ENCODE measurements at places on chromosomes 5 and 9. TPM values are rescaled to one million over a fixed set of nuclear protein-coding genes. Genes with fewer than 3 reads are reported as not detected.

- DNase-seq = no peak
These were observed 14.2 kb downstream of the TAL2 start for GRCh38 chr9:105676351-105676923.

- DNase-seq = no peak
These were observed 806 bp upstream of the CDC42SE2 start for GRCh38 chr5:131262953-131263541.

The PCDHB15 gene
- 15.0 TPM for polyA plus RNA-seq

DNA sequence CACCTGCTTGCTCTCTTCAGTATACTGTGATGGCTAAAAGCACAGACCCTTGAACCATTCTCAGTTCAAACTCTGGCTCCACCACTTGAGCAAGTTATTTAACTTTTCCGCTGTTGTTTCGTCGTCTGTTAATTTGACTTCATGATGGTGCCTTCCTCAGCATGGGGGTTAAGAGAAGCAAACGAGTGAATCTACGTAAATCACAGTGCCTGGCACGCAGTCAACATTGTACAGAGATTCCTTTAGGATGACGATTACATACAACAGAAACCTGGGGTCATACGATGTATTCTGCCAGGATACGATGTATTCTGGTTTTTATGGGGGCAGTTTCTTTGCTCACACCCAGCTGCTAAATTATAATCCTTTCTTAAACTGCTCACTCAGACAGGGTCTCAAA lies 515.6 kb downstream of the CCDC171 start:
- no peak for DNase-seq

Data from renal cortex interstitium (tissue), 15 donors.